ENCODE measurements at places on chromosomes 16 and 17.

DNA sequence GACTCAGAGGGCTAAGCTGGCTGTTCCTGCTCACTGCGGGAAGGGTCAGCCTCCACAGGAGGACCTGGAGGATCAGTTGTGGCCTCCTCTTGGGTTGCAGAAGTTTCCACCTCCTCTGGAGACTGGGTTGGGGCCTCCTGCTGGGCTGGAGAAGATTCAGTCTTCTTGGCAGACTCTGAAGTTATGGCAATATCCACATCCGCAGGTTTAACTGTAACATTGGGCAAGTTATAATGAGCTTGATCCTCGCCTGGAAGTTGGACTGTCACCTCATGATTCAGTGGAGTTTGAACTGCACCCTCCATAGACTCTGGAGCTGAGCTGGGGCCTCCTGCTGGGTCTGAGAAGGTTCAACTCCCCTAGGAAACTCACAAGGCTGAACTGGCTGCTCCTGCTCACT lies 47.6 kb upstream of the TMEM97 start:
- DNase-seq, result no peak

DNA sequence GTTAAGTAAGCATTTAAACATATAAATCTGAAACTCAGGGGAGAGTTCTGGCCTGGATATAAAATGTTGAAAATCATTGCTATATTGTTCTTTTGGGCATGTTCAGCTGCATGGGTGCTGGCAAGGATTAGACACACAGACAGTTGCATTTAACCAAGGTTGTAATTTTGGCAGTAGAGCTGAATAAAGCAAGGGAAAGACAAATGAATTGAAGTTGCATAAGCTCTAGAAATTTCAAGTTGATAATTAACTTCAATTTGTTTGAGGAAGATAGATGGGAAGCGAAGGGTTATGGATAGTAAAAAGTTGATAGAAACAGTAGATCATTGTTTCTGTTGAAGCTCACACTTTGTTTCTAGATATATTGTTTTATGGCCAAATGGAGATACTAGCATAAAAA lies 97.2 kb upstream of the KCNJ18 start:
- DNase-seq, result no peak

GRCh38 chr17:77420095-77420803 lies 279.5 kb downstream of the SEC14L1 start:
- DNase-seq, result no peak

GRCh38 chr16:86880316-86881117 lies 302.2 kb downstream of the FOXL1 start:
- DNase-seq, result no peak

- no peak for DNase-seq
These were observed 6.0 kb downstream of the SOX9 start for GRCh38 chr17:72126575-72127486.

- peak; percentile 65 for DNase-seq
These were observed 14.4 kb downstream of the GUCY2D start for GRCh38 chr17:8016632-8017424.

- DNase-seq, result no peak
These were observed 8.4 kb upstream of the TRPV2 start for GRCh38 chr17:16406742-16407674.

- DNase-seq, result peak; percentile 60
These were observed 100.7 kb downstream of the SOCS1 start for GRCh38 chr16:11155284-11155806.

DNA sequence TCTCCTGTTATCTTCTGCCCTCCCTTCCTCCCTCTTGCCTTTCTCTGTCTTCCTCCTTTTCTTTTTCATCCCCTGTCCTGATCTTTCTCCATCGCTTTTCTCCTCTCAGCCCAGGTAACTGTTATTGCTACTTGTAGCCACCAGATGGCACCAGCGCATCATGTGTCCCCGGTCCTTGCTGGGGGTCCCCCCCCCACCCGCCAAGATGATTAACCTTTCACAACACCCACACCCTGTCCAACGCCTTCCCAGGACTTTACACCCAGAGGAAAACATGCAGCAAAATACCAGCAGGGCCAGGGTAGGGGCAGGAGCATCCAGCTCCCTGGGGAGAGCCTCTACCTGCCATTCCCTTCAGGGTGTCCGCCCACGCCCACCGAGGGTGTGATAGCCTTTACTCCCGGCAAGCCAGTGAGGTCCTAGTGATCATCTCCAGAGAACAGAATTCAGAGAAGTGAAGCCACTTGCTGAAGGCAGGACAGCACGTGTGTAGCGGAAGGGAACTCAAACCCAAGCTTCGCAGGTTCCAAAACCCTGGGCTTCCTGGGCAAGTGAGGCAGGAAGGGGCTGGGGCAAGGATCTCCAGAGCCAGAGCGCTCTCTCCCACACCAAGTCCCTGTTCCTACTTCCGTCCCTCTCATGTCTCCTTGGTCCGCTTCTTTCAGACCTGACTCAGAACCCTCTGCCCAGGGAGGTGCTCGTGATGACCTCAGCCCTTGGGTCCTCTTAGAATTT lies 13.4 kb upstream of the TAC4 start:
- peak; percentile 40 for DNase-seq

DNA sequence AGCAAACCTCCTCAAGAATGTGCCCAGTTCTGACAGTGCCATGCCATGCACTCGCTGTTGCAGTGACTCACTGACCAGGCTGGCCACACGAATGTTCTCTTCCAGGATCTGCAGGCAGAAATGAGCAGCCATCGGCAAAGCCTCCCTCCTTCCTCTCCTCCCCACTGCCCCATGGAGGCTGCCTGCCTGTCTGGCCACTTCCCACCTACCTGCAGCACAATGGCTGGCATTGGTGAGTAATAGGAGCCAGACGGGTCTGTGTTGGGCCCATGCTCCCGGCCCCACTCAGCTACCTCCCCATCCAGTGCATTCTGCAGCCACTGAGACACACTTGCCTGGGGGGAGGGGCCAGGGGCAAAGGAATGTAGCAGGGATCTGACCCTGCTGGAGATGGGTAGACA lies 2.8 kb upstream of the MATCAP1 start:
- no peak for DNase-seq

- no peak for DNase-seq
These were observed 7.2 kb downstream of the GAS2L2 start for GRCh38 chr17:35745749-35746320.

GRCh38 chr17:78678222-78678557 lies 101.0 kb upstream of the DNAH17 start:
- DNase-seq, result no peak

DNA sequence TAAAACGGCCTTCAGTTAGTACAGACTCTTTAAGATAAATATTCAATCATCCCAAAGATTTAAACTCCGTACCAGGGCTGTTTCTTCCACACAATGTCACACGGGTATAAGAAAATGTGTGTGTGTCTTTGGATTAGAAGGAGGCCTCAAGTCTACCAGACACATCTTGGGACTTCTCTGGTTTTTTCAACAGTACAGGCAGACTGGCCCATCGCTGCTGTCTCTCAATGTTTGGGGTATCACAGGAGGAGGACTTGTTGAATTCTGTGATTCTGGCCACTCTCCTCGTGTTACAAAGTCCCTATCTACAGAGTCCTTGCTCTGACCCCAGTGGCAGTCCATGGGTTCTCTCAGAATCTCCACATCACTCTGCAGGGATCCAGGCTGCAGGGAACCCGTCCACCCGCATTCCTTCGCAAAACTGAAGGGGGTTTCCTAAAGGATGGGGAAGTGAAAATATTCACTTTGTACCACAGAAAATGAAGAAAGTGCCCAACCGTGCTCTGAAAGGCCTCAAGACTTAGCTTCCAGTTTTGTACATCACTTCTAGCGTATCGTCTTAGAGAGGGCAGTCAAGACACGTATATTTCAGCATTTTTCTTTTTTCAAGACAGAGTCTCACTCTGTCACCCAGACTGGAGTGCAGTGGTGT lies 373.2 kb downstream of the NPIPA8 start:
- no peak for DNase-seq

DNA sequence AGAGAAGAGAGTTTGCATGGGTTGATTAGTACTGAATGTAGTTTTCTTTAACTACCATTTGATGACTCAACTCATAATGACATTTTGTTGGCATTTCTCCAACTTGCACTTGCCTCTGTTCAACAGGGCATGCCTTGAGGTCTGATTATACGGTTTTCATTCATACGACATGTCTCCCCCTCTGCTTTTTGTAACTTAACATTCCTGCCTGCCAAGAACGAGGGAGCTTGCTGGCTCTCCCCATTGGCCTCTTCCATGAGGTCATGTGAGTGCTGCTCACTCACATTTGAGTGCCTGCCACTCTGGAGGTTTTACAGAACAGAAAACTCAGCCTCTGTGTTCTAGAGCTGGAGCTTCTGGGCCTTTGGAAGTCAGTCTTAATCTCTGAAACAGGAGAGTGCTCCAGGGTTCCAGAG lies 19.7 kb downstream of the MAP2K6 start:
- DNase-seq, result no peak

DNA sequence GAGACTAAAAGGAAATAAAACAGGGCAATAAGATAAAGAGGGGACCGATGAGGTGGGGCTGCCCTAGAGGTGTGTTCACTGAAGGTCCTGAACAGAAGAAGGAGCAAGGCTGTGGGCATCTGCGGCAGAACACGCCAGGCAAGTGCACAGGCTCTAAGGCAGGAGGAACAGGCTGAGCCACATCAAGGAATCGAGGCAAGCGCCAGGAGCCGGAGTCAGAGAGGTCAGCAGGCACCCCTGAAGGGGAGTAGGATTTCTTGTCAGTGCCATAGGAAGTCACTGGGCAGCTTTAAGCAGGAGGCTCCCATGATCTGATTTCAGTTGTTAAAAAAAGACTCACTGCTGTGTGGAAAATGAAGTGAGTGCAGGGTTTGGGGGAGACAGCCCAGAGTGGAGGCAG lies 186.5 kb downstream of the KATNIP start:
- DNase-seq, result no peak

DNA sequence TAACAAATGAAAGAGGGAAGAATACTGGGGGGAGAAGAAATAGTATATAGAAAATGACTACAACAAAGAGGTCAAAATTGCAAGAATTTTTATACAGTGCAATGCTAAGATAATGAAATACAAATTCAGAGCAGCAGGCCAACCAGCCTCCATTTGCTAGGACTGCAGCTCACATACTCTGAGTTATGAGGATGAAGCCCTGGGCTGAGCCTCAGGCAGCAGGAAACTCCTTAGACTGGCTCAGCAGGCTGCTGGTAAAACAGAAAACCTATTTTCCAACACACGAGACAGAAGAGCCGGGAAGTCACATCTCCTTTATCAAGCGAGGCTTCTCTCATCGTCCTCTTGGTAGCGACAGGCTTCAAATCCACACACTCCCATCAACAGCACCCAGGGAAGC lies 296.5 kb downstream of the SLC39A11 start:
- DNase-seq, result no peak

DNA sequence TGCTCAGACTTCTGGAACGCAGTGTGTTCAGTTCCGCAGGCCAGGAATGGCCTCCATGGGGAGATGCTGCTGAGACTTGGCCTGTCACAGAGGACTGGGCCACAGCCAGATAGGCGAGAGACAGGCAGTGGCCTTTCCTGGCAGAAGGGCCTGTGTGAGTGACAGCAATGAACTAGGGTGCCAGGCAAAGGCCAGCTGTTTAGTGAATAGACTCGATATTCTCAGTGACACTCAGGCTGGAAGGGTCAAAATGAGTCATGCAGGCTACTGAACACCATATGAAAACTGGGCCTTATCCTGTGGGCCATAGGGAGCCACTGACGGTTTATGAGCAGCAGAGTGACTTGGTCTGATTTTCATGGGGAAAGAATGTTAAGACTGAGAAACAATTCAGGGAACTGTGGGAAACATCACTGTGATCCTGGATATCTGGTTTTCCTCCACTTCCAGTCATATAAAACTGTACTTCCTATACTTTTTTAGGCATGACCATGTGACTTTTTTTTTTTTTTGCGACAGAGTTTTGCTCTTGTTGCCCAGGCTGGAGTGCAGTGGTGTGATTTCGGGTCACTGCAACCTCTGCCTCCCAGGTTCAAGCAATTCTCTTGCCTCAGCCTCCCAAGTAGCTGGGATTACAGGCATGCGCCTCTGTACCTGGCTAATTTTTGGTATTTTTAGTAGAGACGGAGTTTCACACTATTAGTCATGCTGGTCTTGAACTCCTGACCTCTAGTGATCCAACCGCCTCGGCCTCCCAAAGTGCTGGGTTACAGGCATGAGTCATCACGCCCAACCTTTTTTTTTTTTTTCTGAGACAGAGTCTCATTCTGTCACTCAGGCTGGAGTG lies 5.2 kb upstream of the NUBP1 start:
- peak; percentile 86 for DNase-seq
